AG04449 (cell line): ENCODE measurements at places on chromosomes 5 and 9.

GRCh38 chr5:127671218-127671617 is 22.3 kb downstream of the CTXN3 start:
- DNase-seq: no peak

- no peak for DNase-seq
These were observed 584.6 kb upstream of the CDH18 start for GRCh38 chr5:20572614-20573013.

GRCh38 chr5:113162208-113162607 is 185.6 kb downstream of the DCP2 start:
- no peak for DNase-seq

- no peak for DNase-seq
These were observed 436.1 kb downstream of the CDH10 start for GRCh38 chr5:24208686-24209106.
